ENCODE measurements at places on chromosomes 5 and 9. TPM values are rescaled to one million over a fixed set of nuclear protein-coding genes. Genes with fewer than 3 reads are reported as not detected.

Gene BAAT
- not detected for total RNA-seq

Gene AIF1L
- not detected for total RNA-seq

Gene ADGRV1
- 0.71 TPM for total RNA-seq

Gene FOXD4L6
- total RNA-seq = not detected

Gene HTR4
- total RNA-seq = not detected

Gene MARCOL
- total RNA-seq = not detected

Gene TAF11L5
- not detected for total RNA-seq
